ENCODE measurements at places on chromosomes 5 and 9.

DNA sequence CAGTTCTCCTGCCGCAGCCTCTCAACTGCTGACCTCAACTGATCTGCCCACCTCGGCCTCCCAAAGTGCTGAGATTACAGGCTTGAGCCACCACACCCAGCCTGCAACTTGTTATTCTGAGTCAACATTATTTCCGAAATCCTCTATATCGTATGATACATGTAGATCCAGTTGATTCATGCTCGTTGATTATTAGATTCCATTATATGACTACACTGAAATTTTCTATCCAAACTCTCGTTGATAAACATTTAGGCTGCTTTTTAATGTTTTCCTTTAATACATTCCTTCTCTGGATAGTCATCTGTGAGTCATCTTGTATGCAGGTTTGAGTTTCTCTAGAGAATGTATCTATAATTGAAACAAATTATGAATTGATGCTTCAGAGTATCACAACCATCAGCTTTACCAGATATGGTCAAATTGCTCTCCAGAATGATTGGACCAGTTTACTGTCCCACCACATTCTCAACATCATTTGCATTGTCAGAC lies 4.1 kb downstream of the CDK7 start:
- DNase-seq = no peak

GRCh38 chr5:57324181-57324580 lies 150.3 kb downstream of the GPBP1 start:
- DNase-seq = no peak

DNA sequence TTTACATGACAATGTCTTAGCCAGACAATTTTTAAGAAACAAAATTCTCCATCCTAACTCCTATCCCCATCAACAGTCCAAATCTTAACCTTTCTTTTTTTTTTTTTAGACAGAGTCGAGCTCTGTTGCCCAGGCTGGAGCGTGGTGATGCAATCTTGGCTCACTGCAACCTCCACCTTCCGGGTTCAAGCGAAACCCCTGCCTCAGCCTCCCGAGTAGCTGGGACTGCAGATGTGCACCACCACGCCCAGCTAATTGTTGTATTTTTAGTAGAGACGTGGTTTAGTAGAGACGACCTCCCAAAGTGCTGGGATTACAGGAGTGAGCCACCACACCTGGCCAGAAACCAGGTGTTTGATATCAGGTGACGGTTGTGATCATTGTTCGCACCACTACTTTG lies 10.2 kb downstream of the ABL1 start:
- no peak for DNase-seq

GRCh38 chr9:129552064-129552463 lies 68.8 kb downstream of the C9orf50 start:
- DNase-seq = no peak

DNA sequence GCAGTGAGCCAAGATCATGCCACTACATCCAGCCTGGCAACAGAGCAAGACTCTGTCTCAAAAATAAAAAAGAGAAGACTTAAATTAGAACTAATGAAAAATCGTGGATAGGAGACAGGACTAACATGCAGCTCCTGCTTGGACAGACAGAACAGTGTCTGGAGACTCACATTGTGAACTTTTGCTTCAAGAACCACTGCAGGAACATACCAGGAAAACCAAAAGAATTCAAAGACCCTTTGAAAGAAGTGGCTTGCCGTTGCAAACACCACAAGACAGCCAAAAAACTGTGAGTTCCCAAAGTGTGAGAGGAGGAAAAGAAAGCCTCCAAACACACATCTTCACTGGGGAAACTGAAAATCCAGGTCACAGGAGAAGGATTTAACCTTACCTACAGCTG lies 48.8 kb upstream of the SNAPC3 start:
- DNase-seq = no peak

DNA sequence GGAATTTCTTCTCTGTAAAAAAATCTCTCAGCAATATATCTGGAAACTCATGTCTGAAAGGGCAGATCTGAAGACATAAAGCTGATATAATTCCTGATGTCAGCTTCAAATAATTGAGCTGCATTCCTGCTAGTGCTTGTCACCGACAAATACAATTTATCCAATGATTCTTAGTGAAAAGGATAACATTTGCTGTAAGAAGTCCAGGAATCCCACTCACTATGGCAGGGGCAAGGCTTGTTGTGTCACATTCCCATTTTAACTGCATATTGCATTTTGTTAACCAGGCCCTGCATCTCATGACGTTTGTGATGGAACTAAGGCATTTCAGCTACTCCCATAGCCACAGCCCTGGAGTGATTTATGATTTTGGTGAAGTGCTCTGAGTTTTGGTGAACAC lies 160.1 kb upstream of the DAB2 start:
- no peak for DNase-seq

GRCh38 chr9:14061936-14062585 lies 251.9 kb downstream of the NFIB start:
- DNase-seq = no peak

DNA sequence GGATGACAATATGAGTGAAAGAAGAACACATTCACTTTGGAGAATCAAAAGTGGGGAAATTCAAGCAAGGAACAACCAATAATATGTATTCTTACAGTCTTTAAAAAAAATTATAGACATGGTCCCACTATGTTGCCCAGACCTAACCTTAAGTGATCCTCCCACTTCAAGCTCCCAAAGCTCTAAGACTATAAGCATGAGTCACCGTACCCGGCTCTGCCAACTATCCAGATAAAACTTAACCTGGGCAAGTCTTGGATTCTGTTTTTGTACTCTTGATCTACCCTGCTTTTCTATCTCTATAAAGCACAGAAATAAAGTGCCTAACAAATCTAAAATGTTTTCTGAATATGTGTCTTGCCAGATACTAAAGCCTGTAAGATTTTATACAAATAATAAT lies 30.9 kb downstream of the CEMIP2 start:
- DNase-seq = no peak

DNA sequence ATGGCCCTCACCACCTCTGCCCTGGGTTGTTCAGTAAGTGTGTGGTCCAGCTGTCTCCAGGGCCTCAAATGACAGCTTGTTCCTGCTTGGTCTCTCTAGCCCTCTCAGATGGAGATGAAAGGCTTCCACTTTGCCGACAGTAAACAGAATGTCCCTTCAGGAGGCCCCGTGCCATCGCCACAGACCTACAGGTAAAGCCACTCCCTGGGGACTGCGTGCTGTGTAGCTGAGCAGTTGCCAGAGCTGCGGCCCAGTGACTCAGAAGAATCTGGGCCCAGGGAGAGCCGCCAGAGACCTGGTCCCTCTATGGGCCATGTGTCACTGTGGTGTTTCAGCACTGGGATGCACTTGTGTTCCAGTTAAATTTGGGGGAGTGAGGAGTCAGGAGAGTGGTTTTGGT lies 10.6 kb upstream of the POMT1 start:
- no peak for DNase-seq

- no peak for DNase-seq
Measured at GRCh38 chr5:50653946-50654345, 12.5 kb upstream of the PARP8 start.

DNA sequence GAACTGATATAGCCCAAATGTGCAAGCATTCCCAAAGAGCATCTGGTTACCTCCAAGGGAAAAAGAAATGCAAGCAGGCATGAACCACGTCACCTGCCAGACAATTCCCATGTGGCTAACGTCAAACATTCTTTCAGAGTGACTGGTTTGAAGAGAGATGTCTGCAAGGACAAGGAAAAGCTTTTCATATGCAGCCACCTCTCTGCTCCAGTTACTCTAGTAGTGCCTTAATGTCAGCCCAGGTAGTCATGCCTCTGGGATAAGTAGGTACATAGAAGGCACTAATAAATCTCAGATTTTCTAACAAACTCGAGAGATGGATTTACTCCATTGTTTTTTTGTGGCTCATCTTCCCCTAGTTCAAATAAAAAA lies 96.8 kb upstream of the IFNK start:
- DNase-seq = no peak

- no peak for DNase-seq
Measured at GRCh38 chr5:78243091-78243490, 51.4 kb downstream of the AP3B1 start.

- DNase-seq = no peak
Measured at GRCh38 chr5:10304932-10305331, 2.8 kb downstream of the CMBL start.

GRCh38 chr5:102755686-102756371 lies 724 bp downstream of the PAM start:
- no peak for DNase-seq

- DNase-seq = no peak
Measured at GRCh38 chr5:34476941-34477565, 179.1 kb upstream of the RAI14 start.

DNA sequence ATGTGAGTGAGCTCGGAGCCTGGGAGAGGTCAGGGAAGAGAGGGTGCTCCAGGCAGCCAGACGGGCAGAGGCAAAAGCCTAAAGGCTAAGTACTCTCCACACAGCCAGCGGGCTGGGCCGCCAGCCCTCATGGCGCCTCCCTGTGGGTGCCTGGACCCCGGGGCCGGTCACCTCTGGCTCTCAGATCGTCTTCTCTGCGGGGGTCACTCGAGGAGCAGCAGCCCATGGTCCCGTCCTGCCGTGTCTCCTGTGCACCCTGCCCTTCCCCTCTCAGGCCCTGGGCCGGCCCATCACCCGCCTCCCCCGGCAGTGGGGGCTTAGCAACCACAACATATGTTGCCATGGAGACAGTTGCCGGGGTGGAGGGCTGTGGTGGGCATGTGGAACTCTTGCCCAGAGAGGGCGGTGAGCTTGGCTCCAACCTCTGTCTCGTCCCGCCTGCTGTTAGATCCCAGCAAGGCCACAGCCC lies 4.2 kb downstream of the AK1 start:
- DNase-seq = no peak

DNA sequence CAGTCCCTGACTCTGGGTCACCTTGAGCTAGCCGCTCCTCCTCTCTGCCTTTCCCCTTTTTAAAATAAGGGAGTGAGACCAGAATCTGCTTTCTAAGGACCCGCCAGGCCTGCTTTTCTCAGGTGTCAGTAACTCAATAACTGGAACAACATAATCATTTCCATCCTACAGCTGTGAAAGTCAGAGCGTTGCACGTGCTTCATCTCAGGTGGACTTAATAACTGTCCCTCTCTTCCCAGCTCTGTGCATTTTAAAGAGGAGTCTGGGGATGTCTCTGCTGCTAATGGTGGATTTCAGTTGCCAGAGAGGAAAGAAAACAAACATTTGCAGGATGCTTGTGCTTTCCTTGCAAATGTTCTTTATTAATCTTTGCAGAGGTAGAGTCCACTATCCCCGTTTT lies 93.7 kb downstream of the PCDH1 start:
- no peak for DNase-seq

DNA sequence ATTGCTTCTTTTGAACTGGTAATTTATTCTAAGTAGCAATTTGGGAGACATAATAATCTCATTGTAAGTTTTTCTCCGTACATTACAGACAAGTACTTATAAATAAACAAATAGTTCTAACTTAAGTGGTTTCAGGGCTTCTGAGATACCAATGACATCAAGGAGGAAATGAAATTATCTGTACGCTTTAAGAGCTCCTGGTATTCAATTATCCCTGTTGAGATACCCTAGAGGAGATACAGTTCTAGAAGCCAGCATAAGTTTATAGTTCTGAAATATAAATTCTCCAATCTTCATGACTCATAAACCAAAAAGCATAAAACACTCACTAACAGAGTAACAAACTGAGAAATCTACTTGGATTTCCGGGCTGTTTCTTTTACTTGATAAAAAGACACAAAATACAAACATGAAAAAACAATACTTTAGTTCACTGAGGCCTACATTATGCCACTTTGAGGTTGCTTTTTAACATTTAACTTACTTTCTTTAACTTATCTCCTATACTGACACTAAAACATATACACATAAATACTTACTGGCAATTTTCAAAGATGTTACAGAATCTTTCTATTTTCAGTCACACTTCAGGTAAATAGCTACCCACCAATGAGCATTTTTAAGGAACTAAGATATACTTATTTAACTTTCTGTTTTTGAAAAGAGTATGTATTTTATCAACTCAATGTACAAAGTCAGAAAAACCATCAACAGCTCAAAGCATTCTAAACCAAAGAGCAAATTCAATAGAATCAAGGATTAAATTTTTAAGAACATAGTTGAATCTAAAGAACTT lies 7.5 kb downstream of the DCTN4 start:
- no peak for DNase-seq

- no peak for DNase-seq
Measured at GRCh38 chr5:141743866-141744272, 61.8 kb upstream of the ARAP3 start.

DNA sequence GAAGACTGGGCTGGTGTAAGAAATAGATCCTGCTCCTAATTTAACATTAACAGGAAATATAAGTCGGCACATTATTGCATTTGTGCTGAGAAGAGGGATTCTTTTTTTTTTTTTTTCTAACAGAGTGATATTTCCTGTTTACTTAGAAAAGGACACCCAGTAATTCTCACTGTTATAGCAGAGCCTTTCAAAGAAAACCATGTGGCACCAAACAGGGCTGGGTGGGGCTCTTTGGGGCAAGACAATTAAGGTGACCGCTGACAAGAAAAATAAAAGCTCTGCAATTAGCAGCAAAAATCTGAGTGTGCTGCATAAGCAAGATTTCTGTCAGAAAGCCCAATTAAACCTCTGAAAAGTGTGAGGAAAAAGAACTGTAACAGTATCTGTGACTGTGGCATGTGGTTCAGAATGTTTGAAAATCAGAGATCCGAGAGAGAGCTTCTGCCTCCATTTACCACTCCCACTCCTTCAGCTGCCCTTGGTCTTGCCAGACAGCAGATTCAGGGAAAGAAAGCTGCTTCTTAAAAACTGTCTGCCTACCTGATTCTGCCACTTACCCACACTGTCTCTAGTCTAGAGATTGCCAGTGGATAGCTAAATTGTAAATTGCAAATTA lies 77.1 kb upstream of the IQGAP2 start:
- DNase-seq = no peak

DNA sequence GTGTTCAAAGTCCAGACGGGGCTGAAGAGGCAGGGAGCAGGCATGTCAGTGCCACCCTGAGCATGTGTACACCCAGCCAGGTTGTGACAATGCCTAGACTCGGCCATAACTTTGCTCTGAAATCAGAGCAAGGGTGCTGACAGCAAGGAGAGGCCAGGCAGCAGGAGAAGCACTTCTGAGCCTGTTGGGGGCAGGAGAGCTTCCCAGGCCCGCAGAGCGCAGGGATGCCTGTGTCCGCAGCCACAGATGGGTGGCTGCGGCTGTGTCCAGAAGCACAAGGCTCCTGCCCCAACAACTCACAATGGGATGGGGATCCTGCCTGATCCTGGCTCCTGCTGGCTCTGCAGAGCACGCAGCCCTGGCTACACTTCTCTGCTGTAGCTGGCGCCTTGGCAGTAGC lies 373.9 kb downstream of the CHSY3 start:
- DNase-seq = no peak

GRCh38 chr9:90919883-90920282 lies 118.3 kb downstream of the SYK start:
- no peak for DNase-seq

- DNase-seq = no peak
Measured at GRCh38 chr5:92991581-92992067, 589.4 kb downstream of the NR2F1-AS1 start.

DNA sequence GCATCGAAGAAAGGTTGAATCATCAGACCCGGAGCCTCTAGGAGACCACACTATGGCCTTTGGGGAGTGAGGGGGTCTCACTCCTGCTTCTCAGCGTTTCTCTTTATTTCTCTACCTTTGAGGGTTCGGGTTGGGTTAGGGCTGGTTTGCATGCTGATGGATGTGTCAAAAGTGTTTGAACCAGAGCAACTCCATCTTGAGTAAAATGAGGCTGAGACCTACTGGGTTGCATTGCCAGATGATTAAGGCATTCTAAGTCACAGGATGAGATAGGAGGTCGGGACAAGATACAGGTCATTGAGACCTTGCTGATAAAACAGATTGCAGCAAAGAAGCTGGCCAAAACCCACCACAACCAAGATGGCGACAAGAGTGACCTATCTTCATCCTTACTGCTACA lies 44.9 kb upstream of the TCF7 start:
- DNase-seq = no peak

GRCh38 chr9:16030528-16031185 lies 477.8 kb downstream of the CCDC171 start:
- DNase-seq = no peak

All from NCI-H1048 (cell line).